ENCODE measurements at places on chromosomes 1 and 21.

DNA sequence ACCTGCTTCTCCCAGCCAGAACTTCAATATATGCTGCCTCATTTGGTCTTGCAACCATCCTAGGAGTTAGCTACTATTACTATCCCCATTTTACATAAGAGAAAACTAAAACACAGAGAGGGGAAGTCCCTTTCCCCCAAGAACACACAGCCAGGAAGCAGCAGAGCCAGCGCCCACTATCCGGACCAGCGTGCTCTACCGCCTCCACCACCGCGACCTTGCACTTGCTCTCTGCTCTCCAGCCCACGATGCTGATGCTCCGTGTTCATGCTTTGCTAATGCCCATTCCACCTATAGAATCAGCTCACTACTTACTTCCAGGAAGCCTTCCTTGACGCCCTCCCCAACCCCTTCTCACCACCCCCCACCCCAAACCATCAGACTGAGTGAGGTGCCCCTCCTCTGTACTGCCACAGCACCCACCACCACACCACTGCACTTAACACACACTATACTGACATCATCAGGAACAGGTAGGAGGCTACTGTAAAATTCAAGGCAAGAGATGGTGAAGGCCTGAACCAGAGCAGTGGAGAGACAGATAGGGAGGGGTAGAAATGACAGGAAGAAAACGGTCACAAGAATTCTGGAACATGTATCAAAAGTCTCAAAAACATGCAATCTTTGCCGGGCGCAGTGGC is 9.4 kb downstream of the TMEM53 start:
- no peak for DNase-seq

GRCh38 chr21:44762221-44763049 is 39.2 kb downstream of the UBE2G2 start:
- DNase-seq: no peak

DNA sequence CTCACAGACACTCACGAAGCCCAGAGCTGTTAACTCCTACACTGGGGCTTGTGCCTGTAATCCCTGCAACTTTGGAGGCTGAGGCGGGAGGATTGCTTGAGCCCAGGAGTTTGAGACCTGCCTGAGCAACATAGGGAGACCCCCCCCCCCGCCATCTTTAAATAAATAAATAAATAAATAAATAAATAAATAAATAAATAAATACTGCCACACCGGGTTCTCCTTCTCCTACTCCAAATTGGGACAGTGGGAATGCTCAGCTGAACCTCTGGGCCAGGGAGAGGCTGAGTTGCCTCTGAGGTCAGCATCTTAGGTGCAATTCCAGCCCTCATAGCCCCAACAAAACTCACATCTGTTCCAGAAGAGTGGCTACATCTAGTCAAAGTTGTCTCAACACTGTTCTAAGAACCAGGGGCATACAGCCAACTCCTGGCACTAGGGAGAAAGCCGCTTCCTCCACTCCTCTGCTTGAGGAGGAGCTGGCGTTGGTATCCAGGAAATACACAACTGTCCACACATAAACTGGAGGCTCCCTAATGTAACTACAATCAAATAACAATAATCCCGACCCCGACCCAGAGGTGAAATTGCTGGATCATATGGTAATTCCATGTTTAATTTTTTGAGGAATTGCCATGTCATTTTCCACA is 27.0 kb downstream of the C1orf216 start:
- no peak for DNase-seq

DNA sequence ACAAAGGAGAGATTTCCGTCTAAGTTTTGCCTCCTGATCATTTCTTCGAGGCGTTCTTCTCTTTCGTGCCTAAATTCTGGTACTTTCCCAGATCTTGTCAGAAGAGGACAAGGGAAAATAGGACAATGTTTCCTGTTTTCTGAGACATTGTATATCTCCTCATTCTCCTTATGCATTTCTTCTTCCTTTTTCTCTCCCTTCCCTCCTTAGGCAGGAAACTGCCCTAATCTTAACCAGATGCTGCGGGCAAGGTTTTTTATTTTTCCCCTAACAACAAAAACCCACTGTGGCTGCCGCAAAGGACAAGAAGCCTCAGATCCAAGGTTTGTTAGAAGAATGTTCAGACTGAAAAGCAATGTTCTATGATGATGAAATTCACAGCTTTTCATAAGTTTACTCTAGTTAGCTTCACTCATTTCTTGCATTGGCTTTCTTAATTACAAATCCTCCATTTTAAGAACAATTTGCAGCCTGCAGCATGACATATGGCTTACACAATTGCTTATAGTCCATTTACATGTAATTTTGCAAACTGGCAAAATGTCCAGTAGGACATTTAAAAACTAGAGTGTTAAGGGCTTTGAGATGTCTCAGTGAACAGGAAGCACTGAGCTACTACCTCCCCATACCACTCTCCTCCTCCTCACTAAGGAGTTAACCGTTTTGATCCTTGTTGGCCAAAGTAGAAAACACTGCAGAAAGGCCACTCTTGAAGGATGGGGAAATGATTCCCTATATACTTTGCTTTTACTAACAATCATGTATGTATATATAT is 624 bp downstream of the CTSK start:
- no peak for DNase-seq

DNA sequence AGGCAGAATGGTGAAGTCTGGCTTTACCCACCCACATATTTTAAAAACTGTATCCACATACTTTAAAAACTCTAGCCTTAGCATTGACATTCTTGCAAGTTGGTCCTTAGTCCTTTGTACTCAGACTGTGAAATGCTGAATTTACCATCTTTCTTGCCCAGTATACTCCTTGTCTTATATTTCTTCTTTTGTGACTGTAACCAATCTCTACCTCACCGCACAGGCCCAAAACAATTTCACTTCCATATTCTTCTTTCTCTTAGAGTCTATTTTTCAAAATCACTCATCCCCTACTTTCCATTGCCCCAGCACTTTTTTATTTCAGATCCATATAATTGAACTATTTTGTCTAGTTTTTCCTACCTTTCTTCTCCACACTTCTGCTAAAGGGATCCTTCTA is 892.4 kb upstream of the B3GALT2 start:
- DNase-seq: no peak

- DNase-seq: no peak
Observed at GRCh38 chr1:97630948-97631347, 289.9 kb downstream of the DPYD start.

- DNase-seq: no peak
Observed at GRCh38 chr1:67889953-67890567, 56.8 kb upstream of the GNG12 start.
